HCEC 1CT (cell line): ENCODE measurements at places on chromosomes 2 and 18.

GRCh38 chr2:180539541-180539940 lies 440.9 kb upstream of the UBE2E3 start:
- no peak for DNase-seq

DNA sequence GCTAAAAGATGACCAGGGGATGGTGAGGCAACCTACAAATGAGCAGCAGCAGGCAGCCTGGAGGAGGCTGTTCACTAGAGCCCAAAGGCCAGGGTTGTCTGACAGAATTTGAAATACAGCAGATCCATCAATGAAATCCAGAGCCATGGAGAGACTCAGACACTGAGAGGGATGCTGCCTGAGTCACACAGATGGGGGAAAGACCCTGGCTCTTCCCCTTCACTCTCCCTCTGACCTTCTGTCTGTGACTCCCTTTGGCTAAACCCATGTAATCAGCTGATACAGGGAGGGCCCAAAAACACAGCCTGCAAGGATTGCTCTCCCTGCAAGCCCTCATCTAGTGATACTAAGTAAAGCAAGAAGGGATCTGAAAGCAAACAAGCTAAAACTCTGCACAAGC lies 166.5 kb upstream of the SPOPL start:
- no peak for DNase-seq

GRCh38 chr2:10378189-10378588 lies 69.9 kb downstream of the ODC1 start:
- no peak for DNase-seq

DNA sequence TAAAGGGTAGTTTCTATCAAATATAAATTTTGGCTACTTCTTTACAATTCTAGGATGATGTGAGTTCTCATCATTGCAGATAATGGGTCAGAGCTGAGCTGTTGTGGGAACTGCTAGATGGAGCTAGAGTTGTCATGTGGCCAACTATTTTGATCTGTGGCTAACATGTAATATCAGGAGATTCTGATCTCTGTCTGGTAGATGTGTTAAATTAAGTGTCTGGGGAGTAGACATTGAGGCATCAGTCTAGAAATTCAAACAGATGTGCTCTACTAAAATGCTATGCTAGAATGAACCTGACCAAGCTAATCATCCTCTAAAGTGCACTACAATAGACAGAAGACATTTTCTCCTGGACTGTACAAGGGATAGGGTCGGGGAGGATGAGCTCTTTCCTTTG lies 30.3 kb upstream of the DARS1 start:
- no peak for DNase-seq

DNA sequence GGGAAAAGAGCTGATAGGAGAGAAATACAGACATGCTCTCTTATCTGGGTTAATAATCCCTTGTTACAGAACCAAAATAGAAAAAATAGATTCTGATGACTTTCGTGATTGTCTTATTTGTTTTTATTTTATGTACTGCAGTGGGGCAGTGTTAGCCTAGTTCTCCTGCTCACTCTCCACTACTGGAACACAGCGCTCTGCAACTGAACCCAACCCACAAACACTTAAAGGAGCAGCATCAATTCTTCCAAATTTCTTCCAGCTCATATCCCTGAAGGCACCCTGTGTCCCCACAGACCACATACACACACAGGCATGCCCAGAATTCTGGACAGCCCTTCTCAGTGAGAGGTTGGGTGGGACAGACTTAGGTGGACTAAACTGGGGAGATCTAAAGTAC lies 160.6 kb downstream of the SS18 start:
- DNase-seq, result no peak

GRCh38 chr18:1270081-1270480 lies 365.4 kb downstream of the ADCYAP1 start:
- no peak for DNase-seq

DNA sequence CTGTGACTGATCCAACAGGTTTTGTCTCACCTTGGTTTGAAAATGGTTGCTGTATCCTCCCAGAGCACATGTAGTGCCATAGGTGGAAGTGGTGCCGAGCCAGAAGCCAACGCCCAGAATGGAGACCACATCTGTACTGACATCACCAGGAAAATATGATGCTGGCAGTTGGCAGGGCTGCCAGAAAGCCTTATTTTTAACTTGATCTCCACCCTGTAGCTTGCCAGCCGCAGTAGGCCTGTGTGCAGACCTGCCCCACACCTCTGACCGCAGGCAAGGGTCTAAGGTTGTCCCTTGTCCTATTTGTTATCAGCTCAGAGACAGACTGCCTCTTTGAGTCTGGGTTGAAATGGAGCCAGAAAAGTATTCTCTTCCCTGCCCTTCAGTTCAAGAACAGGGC lies 123.5 kb upstream of the EML6 start:
- DNase-seq, result no peak

DNA sequence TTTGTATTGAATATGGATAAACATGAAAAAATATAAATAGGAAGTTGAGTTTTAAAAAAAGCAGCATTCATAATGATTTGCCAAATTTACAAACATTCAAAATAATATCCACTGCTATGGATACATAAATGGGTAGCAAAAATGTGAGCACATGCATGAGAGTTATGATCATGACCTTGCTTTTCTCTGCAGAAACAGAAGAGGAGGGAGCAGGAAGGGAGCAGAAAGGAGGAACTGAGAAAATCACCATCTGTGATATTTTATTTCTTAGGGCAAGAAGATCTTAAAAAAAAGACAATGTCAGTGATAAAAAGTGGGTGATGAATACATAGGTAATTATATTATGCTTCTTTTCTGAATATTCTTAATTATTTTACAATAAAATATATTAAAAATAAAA lies 17.7 kb upstream of the CCDC93 start:
- no peak for DNase-seq

DNA sequence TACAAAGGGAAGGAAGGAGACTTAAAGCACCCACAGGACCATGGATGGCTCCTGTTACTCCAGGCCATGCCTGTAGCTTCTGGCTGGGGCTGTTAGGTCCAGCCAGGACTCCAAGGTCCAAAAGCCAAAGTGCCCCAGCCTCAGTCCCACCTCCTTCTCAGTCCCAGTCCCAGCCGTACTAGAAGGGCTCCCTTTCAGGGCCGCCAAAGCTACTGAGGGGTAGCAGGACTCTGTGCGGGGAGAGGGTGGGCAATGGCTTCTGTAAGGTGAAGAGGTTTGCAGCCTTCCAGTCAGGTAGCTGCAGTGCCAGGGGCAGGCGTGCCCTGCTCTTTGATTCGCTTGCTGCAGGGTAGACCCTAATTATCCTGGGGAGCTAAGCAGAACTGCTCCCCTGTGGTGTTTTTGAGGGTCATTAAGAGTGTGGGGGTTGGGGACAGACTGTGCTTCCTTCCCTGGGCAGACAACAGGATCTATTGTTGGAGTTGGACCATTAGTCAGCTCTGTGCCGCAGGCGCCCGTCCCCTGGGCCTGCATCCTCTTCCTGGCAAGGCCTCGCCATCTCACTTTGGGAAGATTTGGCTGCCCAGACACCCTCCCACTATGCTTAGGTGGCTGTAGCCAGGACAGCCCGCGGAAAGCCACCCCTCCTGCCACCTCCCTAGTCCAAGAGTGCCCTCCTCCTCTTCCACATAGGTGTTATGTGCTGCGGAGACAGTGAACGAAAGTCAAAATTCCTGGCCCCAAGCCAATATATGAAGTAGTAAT lies 118.8 kb downstream of the ZBTB7C start:
- no peak for DNase-seq

DNA sequence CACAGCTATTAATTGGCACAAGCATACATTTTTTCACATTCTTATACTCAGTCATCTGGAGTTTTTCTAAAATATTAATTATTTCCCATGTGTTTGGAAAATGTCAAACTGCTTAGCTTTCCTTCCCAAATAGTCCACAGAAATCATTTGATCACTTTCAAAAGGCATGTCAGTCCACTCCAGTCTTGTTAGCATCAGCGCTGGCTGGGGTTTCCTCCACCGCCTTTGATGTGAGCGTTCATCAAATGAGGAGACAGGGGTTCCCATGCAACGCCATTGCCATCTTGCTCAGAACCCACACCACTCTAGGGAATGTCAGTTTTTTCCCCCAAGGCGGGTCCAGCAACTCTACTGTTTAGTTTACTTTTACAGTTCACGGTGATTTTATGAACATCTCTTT lies 13.1 kb upstream of the RAX start:
- DNase-seq, result no peak

DNA sequence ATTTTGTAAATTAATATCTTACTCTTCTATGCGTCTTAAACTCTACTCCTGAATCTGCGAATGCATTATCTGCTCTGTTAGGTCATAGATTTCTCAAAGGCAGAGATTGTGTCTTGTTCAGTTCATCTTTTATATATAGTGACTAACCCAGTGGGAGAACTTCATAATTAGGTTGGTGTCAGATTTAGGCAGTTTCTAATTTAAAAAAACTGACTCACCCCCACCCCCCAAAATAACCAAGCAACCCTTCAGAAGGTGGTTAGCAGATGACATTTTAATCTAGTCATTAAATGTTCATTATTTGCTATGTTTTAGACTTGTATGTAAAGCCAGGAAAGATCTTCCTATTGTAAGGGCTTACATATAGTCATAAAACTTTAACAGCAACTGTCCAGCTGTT lies 10.4 kb downstream of the SERPINB12 start:
- DNase-seq, result peak; percentile 9

GRCh38 chr2:174493549-174494331 lies 6.9 kb upstream of the GPR155 start:
- no peak for DNase-seq

DNA sequence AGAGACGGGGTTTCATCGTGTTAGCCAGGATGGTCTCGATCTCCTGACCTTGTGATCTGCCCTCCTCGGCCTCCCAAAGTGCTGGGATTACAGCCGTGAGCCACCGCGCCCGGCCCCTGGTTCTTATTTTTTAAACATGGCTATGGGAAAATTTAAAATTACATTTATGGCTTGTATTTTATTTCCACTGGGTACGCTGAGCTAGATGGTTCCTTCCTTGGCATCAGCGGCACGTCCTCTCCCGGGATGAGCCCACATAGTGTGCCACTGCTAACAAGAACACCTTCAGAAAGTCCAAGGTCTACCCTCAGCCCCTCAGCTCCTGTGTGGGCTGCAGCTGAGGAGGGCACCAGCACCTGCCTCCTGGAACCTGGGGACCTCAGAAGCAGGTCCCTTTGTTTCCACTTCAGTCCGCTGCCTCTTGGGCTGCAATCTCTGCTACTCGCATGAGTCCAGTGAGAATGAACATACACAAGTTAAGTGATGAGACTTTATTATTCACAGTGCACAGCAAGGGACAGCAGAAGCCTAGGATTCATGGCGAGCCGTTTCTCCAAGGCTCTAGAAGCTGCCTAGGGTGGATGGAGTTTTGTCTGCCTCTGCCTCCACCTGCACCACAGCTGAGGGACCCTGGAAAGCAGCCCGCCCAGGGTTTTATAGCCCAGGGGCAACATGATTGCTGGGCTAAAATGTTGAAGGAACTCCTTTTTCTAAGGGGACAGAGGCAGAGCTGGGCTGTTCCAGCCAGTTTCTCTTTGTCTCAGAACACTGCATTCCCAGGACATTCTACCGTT lies 107.5 kb upstream of the TEX51 start:
- DNase-seq, result no peak

DNA sequence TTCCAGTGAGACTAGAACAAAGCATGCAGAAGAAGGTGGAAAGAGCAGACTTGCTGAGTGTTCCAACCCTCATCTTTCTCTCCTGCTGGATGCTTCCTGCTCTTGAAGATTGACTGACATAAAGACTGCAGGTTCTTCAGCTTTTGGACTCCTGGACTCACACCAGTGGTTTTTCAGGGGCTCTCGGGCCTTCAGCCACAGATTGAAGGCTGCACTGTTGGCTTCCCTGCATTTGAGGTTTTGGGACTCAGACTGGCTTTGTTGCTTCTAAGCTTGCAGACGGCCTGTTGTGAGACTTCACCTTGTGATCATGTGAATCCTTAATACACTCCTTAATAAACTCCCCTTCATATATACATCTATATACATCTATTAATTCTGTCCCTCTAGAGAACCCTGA lies 20.4 kb downstream of the VRK2 start:
- no peak for DNase-seq

DNA sequence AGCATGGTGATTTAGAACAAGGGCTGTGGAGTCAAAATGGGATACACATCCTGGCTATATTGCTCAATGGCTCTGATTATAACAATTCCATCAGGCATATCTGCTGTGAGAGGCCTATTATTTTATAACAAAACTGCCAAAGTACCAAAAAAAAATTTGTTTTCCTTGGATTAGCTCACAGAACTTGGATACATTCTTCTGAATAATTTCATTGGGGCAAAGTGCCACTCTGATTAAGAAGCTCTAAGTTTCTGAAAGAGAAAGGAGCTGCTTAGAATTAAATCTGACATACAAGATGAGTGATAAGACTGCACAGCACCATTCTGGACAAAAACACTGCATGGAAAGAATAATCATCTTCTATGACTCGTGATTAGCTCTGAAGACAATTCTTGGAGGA lies 85.7 kb downstream of the SMC6 start:
- DNase-seq, result no peak

DNA sequence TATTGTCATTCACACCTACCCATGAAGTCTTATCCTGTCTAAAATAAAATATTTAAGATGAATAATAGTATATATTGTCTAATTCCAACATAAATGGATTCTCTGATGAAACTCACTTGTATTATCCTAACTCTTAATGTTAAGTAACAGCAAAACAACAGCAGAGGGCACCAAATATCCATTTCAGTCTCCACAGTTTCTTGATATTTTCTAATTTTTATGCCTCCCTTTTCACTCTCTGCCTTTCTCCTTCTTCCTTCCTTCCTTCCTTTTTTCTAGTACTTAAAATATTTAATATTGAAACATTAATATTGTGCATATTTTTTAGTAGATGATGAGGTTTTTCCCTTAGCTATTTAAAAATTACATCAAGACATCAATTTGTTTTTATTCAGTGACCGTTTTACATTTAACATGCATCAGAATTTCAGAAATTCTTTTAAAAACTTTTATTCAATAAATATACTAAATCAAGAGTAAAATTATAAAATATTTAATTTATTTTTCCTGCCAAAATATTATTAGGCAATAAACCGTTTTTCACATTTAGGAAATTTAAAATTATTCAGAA lies 97.6 kb downstream of the WDR7 start:
- peak; percentile 27 for DNase-seq

DNA sequence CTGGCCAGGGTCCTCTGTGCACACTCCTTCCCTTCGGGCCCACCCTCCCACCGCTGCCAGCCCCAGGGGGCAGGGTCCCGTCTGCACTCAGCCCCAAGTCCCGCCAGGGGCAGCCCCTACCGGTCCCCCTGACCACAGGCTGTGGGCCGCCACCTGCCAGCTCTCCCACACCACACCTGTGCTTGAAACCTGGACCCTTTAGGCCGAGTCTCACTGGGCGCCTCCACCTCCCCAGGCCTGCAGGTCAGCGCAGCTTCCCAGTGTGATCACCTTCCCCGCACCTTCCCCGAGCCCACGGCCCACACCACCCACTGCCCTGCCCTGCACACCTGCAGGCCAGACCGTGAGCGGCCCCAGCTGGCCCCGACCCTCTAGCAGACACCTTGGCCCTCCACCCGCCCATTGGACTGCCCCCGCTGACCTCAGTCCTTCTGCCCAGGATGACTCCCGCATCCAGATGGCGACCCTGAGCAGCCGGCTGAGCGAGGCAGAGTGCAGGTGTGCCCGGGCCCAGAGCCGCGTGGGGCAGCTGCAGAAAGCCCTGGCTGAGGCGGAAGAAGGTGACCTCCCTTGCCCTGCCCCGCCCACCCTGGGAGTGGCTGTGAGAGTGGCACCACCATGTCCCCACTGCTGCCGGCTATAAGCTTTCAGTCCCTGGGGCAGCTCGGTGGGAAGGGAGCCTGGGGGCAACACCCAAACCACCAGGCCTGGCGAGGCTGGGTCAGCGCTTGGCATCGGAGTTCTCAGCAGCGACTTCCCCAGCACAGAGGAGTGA lies 31.3 kb upstream of the SNED1 start:
- DNase-seq, result no peak

GRCh38 chr2:13515254-13515653 lies 798.5 kb downstream of the TRIB2 start:
- DNase-seq, result no peak
